GM04503 (cell line): ENCODE measurements at places on chromosomes 2 and 18.

DNA sequence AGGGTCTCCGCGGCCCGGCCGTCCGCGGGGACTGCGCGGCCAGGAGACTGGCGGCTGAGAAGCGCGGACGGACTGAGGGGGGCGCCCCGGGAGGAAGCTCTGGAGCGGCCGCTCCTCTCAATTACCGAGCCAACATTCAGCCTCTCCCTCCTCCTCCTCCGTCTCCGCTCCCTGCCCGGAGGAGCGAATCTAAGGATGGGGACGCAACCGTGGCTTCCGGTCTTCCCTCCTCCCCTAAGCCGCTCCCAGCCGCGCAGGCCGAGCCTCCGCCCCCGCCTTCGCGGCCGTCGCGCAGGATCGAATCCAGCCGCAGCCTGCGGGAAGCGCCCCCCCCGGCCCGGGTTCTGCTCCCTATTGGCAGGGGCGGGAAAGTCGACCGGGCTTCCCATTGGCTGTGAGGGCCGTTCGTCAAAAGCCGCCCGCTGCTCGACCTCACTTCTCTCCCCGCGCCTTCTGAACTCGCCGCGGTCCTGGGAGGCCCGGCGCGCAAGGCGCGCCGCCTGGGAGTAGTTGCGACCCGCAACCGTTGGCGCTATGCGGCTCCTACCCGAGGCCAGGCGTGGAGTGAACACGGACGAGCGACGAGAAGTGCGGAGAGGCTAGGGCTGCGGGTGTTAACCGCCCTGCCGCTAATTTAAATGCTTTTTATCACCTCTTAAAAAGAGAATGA lies at the start of gene HNRNPLL:
Gene HNRNPLL, minus strand, starts transcription at position 197 of the 670 bp plus-strand sequence. CDS start 302 bp downstream, outside the sequence.
- DNase-seq, result peak; percentile 78

GRCh38 chr2:224461391-224461790 lies 59.5 kb upstream of the FAM124B start:
- DNase-seq, result no peak

DNA sequence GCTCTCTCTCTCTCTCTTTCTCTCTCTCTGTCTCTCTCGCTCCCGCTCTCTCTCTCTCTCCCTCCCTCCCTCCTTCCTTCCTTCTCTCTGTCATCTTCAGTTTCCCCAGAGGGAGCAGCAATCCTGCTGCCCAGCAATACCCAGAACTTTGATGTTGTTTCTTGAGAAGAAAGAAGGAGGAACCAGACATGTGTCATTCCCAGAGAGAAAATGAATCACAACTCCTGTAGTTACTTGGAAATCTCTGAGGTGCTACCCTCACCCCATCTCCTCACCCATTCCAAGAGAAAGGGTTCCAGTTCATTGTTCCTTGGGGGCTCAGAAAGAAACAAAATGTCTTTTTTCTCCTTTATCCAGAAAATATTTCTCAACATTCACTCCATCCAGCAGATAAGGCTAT lies 449.1 kb downstream of the TNS1 start:
- DNase-seq, result no peak

- DNase-seq, result no peak
Measured at GRCh38 chr18:79239631-79240030, 156.1 kb upstream of the NFATC1 start.

DNA sequence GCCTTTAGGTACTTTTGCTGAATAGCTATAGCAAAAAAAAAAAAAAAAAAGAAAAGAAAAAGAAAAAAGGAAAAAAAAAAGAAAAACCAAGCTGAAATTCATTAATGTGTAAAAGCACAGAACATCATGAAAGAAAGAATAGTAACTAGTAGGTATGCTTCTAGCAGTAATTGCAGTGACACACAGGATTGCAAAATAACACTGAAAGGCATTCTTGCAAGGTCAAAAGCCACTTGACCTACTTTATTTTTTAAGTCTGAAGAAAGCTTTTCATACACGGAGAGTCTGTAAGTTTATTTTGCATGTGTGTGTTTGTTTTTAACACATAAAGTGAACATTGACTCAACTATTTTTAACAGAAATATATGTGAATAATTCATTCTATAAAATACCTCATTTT lies 54.4 kb downstream of the DOK6 start:
- DNase-seq, result no peak

- DNase-seq, result no peak
Measured at GRCh38 chr2:26838121-26838906, 9.6 kb upstream of the DPYSL5 start.

DNA sequence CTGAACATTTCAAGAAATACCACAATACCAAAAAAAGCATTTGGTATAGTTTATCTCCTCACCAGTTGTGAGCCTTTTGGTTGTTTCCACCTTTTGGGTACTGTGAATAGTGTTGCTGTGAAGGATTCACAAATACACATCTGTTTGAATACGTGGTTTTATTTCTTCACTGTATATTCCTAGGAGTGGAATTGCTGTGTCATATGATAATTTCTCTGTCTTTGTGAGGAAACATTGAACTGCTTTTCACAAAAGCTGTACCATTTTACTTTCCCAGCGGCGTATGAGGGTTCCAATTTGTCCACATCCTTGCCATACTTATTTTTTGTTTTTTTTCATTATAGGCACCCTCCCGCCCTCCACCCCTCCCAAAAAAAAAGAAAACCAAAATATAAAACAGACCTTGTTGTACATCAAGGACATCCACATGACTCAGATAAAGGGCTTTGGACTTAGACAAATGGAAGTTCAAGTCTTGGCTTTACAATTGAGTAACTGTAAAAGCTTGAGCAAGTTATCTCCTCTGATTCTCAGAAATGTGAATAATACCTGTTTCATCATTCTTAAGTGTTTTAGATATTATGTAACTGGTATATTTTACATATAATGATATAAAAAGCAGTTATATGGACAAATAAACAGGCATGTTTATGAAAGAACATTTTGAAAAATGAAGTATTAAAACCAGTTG lies 19.0 kb downstream of the UBE2E3 start:
- no peak for DNase-seq

GRCh38 chr2:131064589-131065512 lies 28.4 kb downstream of the FAM168B start:
- no peak for DNase-seq

GRCh38 chr2:231353469-231353868 lies 42.0 kb upstream of the B3GNT7 start:
- no peak for DNase-seq

- DNase-seq, result no peak
Measured at GRCh38 chr2:108069515-108070310, 83.4 kb downstream of the SLC5A7 start.

- DNase-seq, result no peak
Measured at GRCh38 chr2:154437104-154437503, 261.4 kb upstream of the KCNJ3 start.

- no peak for DNase-seq
Measured at GRCh38 chr2:203195331-203196036, 43.3 kb upstream of the CYP20A1 start.

GRCh38 chr2:237894986-237895543 lies 35.6 kb downstream of the RAMP1 start:
- no peak for DNase-seq

DNA sequence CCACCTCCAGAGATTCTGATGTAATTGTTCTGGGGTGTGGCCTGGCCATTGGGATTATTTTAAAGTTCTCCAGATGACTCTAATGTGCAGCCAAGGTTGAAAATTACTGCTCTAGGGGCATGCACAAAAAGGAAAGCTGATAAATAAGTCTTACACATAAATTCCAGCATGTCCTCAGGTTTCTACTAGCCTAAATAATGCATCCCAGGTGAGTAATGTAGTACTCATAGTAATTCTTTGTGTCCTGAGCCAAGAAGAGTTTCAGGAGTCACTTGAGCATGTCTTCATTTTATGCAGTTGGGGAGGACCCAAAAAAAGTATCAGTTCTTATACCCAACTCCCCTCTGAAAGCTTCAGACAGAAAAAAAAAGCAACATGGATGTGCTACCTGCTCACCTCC lies 130.1 kb upstream of the SP5 start:
- no peak for DNase-seq

DNA sequence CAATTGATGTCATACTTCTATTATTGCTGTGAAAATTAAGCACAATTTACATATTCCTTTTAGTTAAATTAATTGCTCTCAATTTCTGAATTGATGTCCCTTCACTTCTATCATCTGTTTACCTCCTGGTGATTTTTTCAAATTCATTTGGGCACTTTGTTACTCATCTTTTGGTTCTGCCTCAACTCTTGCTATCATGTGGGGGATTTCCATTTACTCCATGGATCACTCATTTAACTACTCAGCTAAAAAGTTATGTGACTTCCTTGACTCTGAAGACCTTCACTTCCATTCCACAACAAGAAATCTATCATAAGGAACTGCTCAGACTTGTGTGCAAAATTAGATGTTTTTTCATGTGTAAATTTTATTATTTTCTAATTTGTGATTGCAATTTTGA lies 126.2 kb downstream of the EHBP1 start:
- DNase-seq, result no peak

DNA sequence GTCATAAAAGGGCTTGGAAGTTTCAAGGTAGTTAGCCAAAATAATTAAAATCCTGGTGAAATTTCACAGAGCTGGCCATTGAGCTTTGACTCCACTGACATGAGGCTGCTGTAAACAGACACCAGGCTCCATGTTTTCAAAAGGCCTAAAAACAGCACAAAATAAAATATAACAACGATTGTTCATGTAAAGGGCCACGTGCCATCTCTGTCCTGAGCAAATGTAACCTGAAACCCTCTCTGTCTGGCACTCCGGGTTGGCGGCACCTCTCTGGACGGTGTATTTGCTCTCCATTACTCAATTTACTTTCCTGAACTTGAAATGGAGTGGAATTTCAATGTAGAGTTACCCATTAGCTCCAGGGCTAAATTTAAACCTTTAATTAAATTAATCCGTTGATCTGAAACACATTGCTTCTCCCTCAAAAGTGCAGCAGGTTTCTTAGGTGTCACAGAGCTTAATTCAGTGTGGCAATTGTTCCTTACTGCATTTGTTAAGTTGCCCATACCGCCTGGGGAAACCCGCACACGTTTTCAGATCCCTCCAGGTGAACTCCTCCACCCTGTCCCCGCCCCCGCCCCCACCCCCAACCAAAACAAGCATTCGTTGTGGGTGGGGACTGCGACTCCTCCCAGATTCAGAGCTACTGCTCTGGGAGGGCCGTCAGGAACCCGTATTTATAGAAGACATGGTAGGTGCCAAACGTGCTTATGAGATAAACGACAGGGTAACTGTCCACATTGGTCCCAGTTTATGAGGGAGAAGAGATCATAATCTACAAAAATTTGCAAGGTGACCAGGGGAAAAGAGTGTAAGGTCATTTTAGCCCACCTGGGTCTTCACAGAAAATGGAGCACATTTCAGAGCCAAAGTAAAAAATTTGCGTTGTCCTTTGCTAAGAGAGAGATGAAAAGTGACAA lies 1.2 kb upstream of the CABLES1 start:
- no peak for DNase-seq

DNA sequence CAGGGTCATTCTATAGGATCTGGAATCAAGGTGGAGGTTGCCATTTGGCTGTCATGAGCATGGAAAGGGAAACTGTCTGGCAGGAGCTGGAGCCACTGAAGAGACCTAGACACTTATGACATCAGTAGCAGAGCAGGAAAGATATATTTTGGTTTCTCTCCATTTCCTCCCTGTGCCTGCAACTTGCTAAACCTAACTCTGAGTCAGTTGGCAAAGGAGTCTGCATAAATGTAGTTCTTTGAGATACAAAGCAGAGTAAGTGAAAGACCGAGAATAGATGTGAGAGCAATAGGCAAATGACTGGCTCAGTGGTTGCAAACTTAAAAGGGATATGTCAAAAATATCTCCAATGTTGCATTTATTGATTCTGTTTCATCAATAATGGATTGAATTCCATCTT lies 757.7 kb downstream of the KCNJ3 start:
- no peak for DNase-seq

- no peak for DNase-seq
Measured at GRCh38 chr18:8329186-8329771, 280.0 kb upstream of the RAB12 start.

GRCh38 chr2:28543316-28544035 lies 47.6 kb downstream of the PLB1 start:
- no peak for DNase-seq
